Smooth muscle cell of the umbilical artery (primary cell): ENCODE measurements at places on chromosomes 1 and 21. TPM values are rescaled to one million over a fixed set of nuclear protein-coding genes. Genes with fewer than 3 reads are reported as not detected.

Gene ZBTB18
- 20.2 and 20.6 TPM in 2 replicates for total RNA-seq

Gene ZBTB8A
- total RNA-seq, result 7.2 and 8.0 TPM in 2 replicates

Gene TCP10L
- 0.46 and 0.59 TPM in 2 replicates for total RNA-seq

Gene GBP6
- not detected in 2 replicates for total RNA-seq

Gene NOS1AP
- total RNA-seq, result 0.46 and 0.89 TPM in 2 replicates

Gene CELA2A
- not detected in 2 replicates for total RNA-seq

Gene ZFP69B
- 3.9 and 8.2 TPM in 2 replicates for total RNA-seq

Gene OR2G6
- total RNA-seq, result not detected in 2 replicates

Gene DISP3
- under 0.01 TPM in 2 replicates for total RNA-seq

Gene FCMR
- total RNA-seq, result not detected in 2 replicates

Gene ZNF648
- not detected in 2 replicates for total RNA-seq

Gene KCND3
- 0.14 TPM in 1 of 2 replicates, not detected in the other for total RNA-seq

Gene GNAT2
- total RNA-seq, result 0.09 TPM in 1 of 2 replicates, not detected in the other

Gene TMEM82
- not detected in 2 replicates for total RNA-seq

Gene FAM151A
- not detected in 2 replicates for total RNA-seq

Gene AIRE
- under 0.01 and 0.05 TPM in 2 replicates for total RNA-seq

Gene LAMTOR2
- total RNA-seq, result 32.4 and 57.6 TPM in 2 replicates

Gene SLC9C2
- total RNA-seq, result 0.30 and 0.46 TPM in 2 replicates
